ENCODE measurements at places on chromosomes 2 and 18. TPM values are rescaled to one million over a fixed set of nuclear protein-coding genes. Genes with fewer than 3 reads are reported as not detected.

DNA sequence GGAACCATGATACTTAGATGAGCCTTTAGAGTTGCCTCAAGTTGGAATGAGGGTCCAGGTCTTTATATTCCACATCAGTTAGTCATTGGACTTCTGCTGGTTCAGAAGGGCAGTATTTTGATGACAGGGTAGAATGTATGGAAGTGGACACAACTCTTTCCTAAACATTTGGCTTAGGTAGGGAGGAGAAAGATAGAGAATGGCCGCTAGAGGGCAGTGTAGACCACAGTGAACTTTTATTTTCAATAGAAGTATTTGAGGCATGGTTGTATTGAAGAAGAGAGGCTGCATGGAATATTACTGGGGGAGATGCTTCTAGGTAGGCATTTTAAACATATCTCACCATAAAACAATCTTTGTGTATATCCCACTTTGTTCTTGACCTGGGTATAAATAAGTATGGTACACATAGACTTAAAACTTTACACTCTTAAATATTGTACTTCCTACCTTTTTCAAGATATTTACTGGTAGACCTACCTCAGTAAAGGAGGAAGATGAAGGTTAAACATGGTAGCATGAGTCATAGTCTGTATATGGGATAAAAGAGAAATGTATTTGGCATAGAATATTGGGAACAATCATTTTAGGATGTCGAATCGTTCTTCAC lies 497.6 kb upstream of the FAM98A start:
- H3K36me3 ChIP-seq, result no peaks in the 10 kb centered on the region
- no peak overlapping the region for H3K27ac ChIP-seq
- DNase-seq, result peak; percentile 49
- H3K4me3 ChIP-seq, result no peak overlapping the region

DNA sequence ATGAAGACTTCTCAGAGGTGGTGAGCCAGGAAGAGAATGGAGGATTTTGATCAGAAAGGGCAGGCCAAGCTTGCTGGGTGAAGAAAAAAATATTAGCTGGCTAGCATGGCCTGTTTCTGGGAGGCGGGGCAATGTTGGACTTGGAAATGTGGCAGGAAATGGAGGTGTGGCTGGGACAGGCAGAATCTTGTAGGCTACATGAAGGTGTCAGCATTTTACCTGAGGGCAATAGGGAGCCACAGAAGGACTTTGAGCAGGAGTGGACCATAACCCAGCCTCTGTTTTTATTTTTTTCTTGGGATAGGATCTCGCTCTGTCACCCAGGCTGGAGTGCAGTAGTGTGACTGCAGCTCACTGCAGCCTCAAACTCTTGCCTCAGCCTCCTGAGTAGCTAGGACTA lies 31.7 kb downstream of the EMX1 start:
- H3K27me3 ChIP-seq, result no peaks in the 10 kb centered on the region
- no peak for DNase-seq
- H3K27ac ChIP-seq, result no peak overlapping the region
- no peaks in the 10 kb centered on the region for H3K36me3 ChIP-seq
- no peaks in the 10 kb centered on the region for H3K4me1 ChIP-seq

DNA sequence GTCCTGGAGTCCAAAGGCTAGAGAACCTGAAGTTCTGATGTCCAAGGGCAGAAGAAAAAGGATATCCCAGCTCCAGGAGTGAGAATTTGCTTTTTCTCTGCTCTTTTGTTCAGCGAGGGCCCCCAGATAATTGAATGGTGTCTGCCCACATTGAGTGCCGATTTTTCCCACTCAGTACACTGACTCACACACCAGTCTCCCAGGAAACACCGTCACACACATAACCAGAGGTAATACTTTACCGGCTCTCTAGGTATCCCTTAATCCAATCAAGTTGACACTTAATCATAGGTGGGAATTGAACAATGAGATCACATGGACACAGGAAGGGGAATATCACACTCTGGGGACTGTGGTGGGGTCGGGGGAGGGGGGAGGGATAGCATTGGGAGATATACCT lies 161.5 kb downstream of the WDR7 start:
- H3K27me3 ChIP-seq, result no peaks in the 10 kb centered on the region
- H3K4me3 ChIP-seq, result no peak overlapping the region

DNA sequence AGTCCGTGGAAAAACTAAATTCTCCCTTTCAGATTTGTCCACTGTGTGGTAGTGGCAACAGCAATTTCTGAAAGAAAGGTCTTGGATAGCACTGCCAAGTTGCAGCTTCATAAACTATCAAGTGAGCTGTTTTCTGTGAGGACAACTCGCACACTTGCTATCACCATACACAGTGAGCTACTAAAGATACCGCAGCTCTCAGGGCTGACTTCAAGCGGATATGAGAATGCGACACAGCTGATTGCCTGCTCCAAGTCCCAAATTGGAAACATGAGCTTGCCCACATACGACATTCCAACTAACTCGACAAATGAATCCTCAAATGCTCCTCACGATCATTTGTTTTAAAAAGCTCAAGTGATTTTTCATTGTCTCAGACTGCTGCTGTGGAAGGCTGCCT lies 46.2 kb downstream of the E2F6 start:
- no peak overlapping the region for H3K4me3 ChIP-seq
- no peaks in the 10 kb centered on the region for H3K27me3 ChIP-seq
- DNase-seq, result no peak
- H3K4me1 ChIP-seq, result peaks cover 9% of the 10 kb centered on the region
- H3K27ac ChIP-seq, result no peak overlapping the region
- no peaks in the 10 kb centered on the region for H3K36me3 ChIP-seq

DNA sequence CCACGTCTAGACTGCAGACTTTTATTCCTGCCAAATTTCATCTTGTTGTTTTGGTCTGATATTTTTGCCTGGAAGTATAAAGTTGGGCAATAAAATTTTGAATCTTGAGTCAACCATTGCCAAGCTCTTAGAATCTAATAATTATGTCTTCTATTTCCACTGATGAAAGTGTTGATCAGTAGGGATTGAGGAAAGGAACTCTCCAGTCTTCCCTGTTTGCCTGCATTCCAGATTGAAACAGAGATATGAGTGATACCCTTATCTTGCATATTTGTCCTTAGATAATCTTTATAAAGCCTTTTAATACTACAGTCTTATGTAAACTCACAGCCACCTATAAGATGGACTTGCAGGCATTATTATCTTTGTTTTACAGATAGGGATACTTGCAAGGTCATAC lies 45.5 kb upstream of the UBE2E3 start:
- H3K27ac ChIP-seq, result no peak overlapping the region
- no peak for DNase-seq

- no peak overlapping the region for H3K27ac ChIP-seq
- H3K4me1 ChIP-seq, result peaks cover 3% of the 10 kb centered on the region
- peaks cover 45% of the 10 kb centered on the region for H3K27me3 ChIP-seq
Measured at GRCh38 chr2:26696351-26696816, 3.9 kb downstream of the KCNK3 start.

Gene BOLL
- total RNA-seq, result not detected

DNA sequence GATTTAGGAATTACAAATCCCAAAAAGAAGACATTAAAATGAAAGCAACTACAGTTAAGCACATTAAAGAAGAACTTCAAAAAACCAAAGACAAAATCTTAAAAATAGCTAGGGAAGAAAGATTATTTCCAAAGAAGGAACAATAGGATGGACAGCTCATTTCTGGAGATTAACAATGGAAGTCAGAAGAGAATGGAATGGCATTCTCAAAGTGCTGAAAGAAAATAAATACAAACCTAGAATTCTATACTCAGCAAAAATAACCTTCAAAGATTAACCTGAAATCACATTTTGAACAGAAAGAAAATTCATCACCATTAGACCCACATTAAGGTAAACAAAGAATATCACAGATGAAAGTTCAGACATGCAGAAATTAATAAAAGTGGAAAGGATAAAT lies 229.2 kb downstream of the HDAC4 start:
- H3K4me3 ChIP-seq, result no peak overlapping the region
- H3K36me3 ChIP-seq, result no peaks in the 10 kb centered on the region
- no peaks in the 10 kb centered on the region for H3K4me1 ChIP-seq
- no peaks in the 10 kb centered on the region for H3K27me3 ChIP-seq

DNA sequence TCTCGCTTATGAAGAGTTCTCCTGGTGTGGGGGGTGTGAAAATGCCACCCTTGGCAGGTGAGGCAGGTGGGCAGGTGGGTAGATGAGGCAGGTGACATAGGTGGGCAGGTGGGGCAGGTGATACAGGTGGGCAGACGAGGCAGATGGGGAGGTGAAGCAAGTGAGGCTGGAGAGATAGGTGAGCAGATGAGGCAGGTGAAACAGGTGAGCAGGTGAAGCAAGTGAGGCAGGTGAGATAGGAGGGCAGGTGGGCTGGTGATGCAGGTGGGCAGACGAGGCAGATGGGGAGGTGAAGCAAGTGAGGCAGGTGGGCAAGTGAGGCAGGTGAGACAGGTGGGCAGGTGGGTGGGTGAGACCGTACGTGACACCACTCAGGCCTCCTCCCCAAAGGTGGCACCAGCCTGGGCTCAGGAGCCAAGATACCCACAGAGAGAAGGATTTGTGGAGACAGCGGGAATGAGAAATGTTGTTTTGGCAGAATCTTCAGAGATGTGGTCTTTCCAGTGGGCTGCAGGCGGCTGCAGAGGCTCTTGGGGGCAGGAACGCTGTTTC lies 232.3 kb upstream of the MYT1L start:
- H3K27me3 ChIP-seq, result no peaks in the 10 kb centered on the region
- H3K4me3 ChIP-seq, result no peak overlapping the region
- no peak for DNase-seq
- H3K4me1 ChIP-seq, result no peaks in the 10 kb centered on the region

GRCh38 chr2:85886590-85886989 lies 2.2 kb downstream of the ST3GAL5 start:
- peak; percentile 95 for DNase-seq
- peaks cover 48% of the 10 kb centered on the region for H3K4me1 ChIP-seq
- peak overlapping the region; percentile 50 for H3K27ac ChIP-seq
- H3K4me3 ChIP-seq, result peak overlapping the region; percentile 89
- H3K27me3 ChIP-seq, result no peaks in the 10 kb centered on the region

Gene NYAP2
- total RNA-seq, result not detected

- DNase-seq, result no peak
- H3K4me1 ChIP-seq, result peaks cover 67% of the 10 kb centered on the region
- no peaks in the 10 kb centered on the region for H3K27me3 ChIP-seq
- H3K36me3 ChIP-seq, result no peaks in the 10 kb centered on the region
Measured at GRCh38 chr2:217930761-217931563, 71.8 kb downstream of the TNS1 start.

Gene NLRC4
- total RNA-seq, result not detected

DNA sequence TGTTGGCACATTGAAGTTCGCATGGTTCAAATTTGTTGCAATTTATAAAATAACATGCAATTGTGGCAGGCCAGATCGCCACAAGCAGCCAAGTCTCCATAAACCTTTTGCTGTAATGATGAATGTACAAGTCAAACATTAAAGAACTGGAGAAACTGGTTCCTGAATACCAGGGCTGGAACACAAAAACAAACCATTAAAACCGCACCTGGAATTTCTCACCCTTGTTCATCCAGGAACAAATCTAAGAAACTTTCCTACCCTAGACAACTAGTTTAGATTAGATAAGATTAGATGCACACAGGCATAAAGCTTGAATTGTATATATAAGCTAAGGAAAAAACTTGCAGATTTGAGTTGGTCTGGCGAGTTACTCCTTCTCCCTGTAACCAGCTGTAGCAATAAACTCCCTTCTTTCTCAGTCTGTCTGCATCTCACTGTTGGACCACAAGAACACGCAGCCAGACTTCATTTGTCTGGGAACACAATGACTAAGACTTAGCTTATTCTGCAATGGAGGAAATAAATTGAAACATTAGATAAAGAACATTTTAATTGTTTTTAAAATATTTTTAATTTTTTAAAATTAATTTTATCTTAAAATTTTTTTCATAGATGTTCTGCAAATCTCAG lies 1835.5 kb upstream of the LRRTM1 start:
- no peak overlapping the region for H3K27ac ChIP-seq
- no peaks in the 10 kb centered on the region for H3K4me1 ChIP-seq
- H3K4me3 ChIP-seq, result no peak overlapping the region
- H3K36me3 ChIP-seq, result no peaks in the 10 kb centered on the region
- no peaks in the 10 kb centered on the region for H3K27me3 ChIP-seq

- no peak for DNase-seq
- H3K27ac ChIP-seq, result no peak overlapping the region
- no peak overlapping the region for H3K4me3 ChIP-seq
- peaks cover 4% of the 10 kb centered on the region for H3K36me3 ChIP-seq
- no peaks in the 10 kb centered on the region for H3K27me3 ChIP-seq
- H3K4me1 ChIP-seq, result peaks cover 5% of the 10 kb centered on the region
Measured at GRCh38 chr2:201785135-201785534, 4.4 kb upstream of the ALS2 start.

Gene IL1RL2
- not detected for total RNA-seq

Gene SOX11
- 0.05 TPM for total RNA-seq

- peak overlapping the region; percentile 56 for H3K4me3 ChIP-seq
- H3K27ac ChIP-seq, result peak overlapping the region; percentile 96
- H3K4me1 ChIP-seq, result peaks cover 22% of the 10 kb centered on the region
- peak; percentile 64 for DNase-seq
- no peaks in the 10 kb centered on the region for H3K27me3 ChIP-seq
Measured at GRCh38 chr2:64766841-64767669, 113.3 kb upstream of the SERTAD2 start.

Gene RTP5
- total RNA-seq, result not detected

Gene UNC50
- total RNA-seq, result 56.0 TPM

- no peaks in the 10 kb centered on the region for H3K4me1 ChIP-seq
- H3K4me3 ChIP-seq, result no peak overlapping the region
Measured at GRCh38 chr18:57337890-57338289, 14.5 kb upstream of the ST8SIA3 start.

DNA sequence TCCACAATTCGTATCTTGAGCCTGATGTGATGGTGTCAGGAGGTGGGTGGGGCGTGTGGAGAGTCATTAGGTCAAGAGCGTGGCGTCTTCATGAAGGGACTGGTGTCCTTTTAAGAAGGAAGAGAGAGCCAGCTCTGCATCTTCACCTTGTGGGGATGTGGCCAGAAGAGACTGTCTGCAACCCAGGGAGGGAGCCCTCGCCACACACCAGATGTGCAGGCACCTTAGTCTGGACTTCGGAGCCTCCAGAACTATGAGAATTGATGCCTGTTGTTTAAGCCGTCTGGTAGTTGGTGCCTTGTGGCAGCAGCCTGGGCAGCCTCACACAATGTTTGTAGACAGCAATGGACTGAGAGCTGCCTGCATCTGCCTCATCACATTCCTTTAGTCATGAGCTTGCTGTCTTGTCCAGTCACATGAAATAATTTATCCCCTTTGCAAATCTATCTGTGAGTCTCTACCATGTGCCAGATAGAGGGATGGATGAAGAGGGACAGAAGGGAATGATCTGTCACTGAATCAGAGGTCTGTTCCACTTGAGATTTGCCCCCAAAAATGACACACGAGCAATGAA lies 61.0 kb downstream of the MYT1L start:
- H3K4me1 ChIP-seq, result peaks cover 32% of the 10 kb centered on the region
- peak overlapping the region; percentile 94 for H3K27ac ChIP-seq
- H3K27me3 ChIP-seq, result no peaks in the 10 kb centered on the region
- H3K4me3 ChIP-seq, result no peak overlapping the region
- DNase-seq, result peak; percentile 9

Gene STEAP3
- 33.2 TPM for total RNA-seq

- H3K27ac ChIP-seq, result no peak overlapping the region
- no peak overlapping the region for H3K4me3 ChIP-seq
- H3K36me3 ChIP-seq, result no peaks in the 10 kb centered on the region
Measured at GRCh38 chr2:207953354-207953753, 72.0 kb downstream of the PLEKHM3 start.

Gene BARD1
- 48.6 TPM for total RNA-seq

Data from SJSA1 (cell line).